ENCODE measurements at places on chromosomes 3 and 15.

DNA sequence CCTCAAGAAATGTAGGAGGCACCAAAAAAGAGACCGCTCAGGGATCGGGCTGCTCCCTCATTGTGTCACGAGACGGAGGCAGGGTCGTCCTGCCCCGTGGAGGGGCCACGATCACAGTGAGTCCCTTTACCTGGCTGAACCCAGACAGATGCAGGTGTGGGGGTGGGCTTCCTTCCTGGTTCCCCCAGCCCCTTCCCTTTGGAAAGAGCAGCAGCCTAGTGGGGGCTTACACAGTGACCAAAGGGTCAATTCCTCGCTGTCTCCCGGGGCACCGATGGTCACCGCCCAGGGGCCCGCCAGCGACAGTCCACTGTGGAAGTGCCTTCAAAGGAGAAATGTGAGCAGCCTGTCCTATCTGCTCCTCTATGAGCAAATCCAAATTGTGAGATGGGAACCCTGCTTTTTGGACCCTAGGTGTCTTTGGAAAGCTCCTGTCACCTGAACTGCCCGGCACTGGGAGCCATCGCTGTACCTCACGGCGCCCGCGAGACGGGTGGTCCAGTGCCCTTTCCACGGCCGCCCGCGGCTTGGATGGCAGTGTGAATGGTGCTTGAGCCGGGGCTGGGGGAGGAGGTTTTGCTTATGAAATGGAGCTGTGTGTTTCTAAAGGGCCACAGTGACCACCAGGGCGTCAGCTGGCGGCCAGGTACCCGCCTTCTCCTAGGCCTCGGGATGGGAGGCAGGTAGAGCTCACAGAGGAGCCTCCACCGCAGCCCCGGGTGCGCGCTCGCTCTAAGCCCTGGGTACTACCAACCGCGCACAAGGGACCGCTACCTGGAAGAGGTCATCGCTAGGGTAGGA lies 155.7 kb downstream of the KLF13 start:
- DNase-seq, result no peak

DNA sequence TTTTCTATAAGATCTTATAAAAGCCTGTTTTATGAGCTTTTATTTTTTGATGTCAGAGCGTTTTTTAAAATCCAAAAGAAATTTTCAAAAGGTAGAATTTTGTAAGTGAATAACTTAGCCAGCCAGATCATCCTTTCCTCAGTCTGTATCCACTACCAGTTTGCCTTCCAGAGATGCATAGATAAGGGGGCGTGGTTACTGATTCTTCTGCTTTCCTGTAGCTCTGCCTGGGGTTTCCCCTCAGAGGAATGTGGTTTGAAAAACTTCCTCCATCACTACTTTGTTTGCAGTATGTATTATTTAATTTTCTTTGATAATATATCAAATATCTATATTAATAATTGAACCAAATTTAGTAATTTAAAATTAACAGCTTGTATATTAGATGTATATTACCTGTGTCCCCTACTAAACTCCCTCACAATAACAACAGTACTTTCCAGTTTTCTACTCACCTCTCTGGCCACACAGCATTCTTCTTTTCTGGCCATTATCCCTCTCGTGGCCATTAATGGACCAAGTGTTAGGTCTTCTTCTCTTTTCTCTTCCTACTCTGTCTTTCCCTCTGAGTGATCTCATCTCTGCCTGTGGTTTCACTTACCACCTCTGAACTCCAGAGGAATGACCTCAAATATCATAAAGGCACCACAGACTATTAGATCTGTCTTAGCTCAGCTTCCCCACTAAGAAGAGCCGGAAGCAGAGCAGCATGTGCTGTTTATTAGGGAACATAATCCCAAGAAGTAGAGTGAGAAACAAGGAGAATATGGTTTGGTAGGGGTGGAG lies 239.7 kb downstream of the UBE2E2 start:
- DNase-seq, result peak; percentile 47

DNA sequence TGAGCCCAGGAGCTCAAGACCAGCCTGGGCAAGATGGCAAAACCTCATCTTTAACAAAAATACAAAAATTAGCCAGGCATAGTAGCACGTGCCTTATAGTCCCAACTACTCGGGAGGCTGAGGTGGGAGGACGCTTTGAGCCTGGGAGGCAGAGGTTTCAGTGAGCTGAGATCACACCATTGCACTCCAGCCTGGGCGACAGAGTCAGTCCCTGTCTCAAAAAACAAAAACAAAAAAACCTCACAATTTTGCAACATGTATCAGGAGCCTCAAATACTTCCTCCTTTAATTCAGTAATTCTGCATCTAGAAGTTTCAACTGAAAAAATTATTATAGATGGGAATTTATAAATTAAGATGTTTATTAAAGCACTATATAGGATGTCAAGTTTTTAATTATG lies 1.1 kb downstream of the MRPL47 start:
- peak; percentile 38 for DNase-seq

DNA sequence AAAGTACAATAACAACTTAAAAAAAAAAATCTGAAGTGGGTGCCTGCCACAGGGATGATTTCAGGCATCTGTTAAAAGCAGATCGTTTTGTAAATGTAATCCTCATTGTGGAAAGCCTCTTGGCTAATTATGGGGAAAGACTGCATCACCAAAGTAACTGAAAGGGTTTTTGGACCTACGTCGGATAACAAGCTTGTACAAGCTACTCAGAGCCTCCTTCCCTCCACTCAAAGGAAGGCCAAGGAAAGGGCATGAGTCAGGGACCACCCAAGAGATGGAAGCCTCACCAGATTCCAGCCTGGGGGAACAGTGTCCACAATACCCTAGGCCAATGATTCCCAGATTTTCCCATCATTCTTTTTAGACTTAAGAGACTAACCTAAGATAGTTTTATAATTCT lies 84.3 kb downstream of the ATP1B3 start:
- no peak for DNase-seq
